ENCODE measurements at places on chromosomes 1 and 21.

DNA sequence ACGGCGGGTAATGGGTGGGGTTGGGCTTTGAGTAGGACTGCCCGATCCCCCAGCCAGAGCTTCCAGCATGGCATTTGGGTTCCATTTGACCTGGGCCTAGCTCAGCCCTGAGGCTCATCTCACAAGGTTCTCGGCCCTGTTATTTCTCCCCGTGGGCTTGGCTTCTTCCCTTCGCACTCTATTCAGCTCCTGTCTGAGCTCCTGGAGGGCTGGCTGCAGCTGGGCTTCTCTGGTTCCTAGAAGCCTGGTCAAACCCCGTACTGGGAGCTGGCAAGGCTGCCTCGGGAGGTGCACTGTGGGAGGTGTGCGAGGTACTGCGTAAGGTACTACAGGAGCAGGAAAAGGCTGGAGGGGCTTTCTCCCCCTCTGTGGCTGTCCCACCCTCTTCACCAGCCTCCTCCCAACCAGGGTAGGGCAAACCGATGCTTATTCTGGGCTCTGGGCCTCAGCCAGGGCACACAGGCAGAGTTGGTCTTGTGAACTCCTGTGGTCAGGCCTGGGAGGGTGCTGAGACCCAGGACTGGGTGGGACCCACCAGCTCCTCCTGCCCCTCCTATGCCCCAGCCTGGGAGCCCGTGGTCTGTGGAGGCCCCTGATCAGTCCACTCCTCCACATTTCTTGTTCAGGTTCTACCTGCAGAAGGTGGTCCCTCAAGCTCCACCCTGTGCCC lies 814 bp downstream of the A3GALT2 start:
- DNase-seq, result peak; percentile 69

GRCh38 chr1:162902416-162902815 lies 41.4 kb upstream of the CCDC190 start:
- DNase-seq, result no peak

DNA sequence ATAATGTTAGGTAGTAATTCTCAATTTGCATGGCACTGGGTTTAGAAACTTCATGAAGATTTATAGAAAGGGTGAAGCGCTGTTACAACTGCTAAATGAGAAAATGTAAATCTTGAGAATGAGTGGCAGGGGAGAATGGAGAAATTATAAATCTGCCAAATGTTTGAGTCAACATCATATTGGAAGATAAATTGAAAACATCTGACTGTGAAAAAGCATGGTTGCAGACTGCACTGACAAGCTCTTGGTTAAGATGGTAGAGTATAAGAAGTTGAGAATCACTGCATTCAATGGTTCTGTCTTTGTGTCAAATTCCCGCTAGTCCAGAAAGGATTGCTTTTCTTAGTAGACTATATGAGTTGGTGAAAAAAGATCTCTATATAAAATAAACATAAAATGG lies 113.3 kb upstream of the DUSP10 start:
- no peak for DNase-seq

DNA sequence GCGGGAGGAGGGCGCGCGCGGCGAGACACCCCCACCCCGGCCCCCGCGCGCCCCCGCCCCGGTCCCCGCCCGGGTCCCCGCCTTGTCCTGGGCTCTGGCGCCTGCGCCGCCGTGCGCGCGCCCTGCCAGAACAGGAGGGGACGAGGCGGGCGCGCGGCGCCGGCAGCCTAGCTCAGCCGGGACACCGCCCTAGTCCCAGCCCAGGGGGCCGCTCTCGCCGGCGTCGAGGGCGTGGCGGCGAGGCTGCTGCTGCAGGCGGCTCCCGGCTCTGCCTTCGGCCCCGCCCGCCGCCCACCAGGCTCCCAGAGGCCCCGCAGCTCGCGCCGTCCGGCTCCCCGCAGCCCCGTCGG lies at the start of gene RCAN3:
Gene RCAN3, plus strand, starts transcription at position 128 of the 350 bp plus-strand sequence. CDS start 11,537 bp downstream, outside the sequence.
- DNase-seq, result peak; percentile 88

- DNase-seq, result no peak
Observed at GRCh38 chr1:182995894-182996293, 27.3 kb upstream of the LAMC1 start.

- no peak for DNase-seq
Observed at GRCh38 chr1:46819335-46819734, 20.5 kb downstream of the CYP4B1 start.

GRCh38 chr1:24709791-24710441 lies 35.3 kb upstream of the CLIC4 start:
- no peak for DNase-seq

DNA sequence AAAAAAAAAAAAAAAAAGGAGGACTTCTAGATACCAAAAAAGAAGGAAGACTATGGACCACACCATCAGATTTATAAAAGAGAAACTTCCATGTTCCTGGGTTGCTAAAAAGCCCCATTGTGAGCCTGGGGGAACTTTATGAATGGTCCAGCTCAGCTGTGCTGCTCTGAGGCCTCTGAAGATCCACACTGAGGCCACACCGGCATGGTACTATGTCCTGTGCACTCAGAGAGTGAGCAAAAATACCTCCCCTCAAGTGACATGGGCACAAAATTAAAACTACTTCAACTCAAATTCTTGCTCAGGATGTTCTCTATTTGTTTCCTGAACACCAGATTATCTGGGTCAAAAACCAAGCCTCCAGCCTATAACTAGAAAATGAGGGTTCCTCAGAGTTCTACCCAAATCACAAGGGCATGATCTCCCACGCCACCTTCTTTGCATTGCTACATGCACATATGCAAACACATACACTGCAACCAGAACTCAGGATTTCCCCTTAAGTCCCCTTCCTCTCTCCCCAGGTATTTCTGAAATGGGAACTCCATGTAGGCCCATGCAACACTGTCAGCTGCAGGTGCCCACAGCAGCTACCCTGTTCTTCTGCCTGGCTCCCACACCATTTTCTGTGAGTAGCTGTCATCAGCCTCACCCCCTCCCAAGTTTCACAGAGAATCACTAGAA lies 94.4 kb downstream of the SH3GLB1 start:
- DNase-seq, result no peak

- DNase-seq, result no peak
Observed at GRCh38 chr1:65469889-65470340, 49.4 kb downstream of the LEPR start.

DNA sequence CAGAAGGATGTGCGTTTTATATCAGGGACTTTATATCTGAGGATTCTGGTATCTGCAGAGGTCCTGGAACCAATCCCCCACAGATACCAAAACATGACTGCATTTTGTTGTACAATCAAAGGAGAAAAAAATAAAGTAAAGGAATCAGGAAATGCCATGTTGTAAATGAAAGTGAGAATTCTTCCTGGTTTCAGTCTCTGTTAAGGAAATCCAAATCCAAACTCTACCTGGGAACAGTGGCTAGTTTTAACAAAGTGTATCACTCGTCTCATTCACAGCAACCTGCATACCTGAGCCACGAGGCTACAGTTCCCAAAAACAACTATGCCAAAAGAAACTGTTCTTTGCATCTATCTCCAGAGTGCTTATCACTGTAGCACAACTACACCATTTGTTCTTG lies 77.3 kb upstream of the ATF3 start:
- DNase-seq, result no peak

GRCh38 chr1:2935751-2936390 lies 85.4 kb upstream of the ACTRT2 start:
- peak; percentile 34 for DNase-seq

GRCh38 chr1:119651133-119651532 lies 3.1 kb upstream of the ZNF697 start:
- no peak for DNase-seq

- no peak for DNase-seq
Observed at GRCh38 chr1:182762536-182762935, 27.0 kb upstream of the NPL start.

DNA sequence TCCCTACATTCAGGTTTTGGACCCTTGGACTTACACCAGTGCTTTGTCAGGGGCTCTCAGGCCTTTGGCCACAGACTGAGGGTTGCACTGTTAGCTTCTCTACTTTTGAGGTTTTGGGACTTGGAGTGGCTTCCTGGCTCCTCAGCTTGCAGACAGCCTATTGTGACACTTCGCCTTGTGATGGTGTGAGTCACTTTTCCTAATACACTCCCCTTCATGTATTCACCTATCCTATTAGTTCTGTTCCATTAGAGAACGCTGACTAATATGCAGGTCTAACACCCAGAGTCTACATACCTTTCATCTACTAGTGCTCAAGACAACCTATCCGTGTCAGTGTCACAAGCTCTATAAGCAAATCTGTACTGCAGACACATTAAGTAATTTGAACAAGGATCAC lies 605.3 kb downstream of the KCNT2 start:
- no peak for DNase-seq

- DNase-seq, result peak; percentile 71
Observed at GRCh38 chr21:44932408-44933181, 7.2 kb upstream of the SLX9 start.

GRCh38 chr21:14096577-14096976 lies 114.2 kb downstream of the LIPI start:
- DNase-seq, result no peak

- DNase-seq, result no peak
Observed at GRCh38 chr1:223840254-223840653, 5.5 kb downstream of the TP53BP2 start.

- DNase-seq, result no peak
Observed at GRCh38 chr1:34796990-34797389, 4.2 kb downstream of the GJA4 start.

Data from aorta (tissue), 5 donors.